Large intestine (tissue), 12 donors: ENCODE measurements at places on chromosomes 2 and 18.

DNA sequence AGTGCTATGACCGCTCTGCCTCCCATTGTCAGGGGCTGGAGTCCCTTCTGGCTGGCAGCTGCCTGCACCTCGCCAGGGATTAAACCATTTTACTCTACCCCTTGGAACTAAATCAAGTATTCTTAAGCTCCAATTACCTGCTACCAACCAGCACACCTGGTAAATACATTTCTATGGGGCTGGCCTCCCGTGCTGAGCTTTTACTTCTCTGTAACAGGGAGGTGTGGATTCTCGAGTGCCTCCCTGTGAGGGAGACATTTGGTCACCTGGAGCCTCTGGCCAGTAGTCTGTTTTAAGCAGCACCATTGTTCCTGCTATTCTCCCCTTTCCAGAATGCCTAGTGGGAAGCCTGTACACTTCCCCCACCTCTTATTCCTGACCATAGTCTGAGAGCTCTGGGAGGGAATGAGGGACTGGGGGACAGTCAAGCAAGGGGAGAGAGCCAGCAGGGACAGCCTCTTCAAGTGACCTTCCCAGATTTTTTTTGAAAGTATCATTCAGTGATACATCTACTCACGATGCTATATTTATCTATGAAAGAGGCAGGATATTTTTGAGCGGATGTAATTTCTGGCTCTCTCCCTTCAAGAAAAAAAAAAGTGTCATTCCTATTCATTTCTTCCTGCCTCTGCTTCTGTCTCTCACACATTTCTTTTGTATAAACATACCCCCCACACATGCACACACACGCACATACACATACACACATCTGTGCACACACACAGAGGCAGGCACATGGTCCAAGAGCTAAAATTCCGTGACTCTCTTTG, 112.8 kb downstream of the CAPN13 start:
- no peak for DNase-seq

GRCh38 chr2:167212014-167212648, 323.9 kb downstream of the XIRP2 start:
- DNase-seq, result peak; percentile 17

DNA sequence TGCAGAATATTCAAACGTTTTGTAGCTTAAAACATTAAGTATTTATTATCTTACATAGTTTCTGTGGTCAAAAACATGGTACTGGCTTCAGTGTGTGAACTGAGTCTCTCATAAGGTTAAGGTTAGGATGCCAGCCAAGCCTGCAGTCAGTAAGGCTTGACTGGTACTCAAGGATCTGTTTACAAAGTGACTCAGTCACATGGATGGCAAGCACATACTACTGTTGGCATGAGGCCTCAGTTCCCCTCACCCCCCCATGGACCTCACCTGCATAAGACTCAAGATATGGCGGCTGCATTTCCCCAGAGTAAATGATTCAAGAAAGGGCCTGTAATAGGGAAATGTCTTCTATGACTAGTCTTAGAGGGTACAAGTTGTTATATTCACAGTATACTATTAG, 1167.5 kb downstream of the DPP10 start:
- DNase-seq, result no peak

GRCh38 chr2:27369471-27370025, 590 bp downstream of the EIF2B4 start:
- DNase-seq, result no peak

DNA sequence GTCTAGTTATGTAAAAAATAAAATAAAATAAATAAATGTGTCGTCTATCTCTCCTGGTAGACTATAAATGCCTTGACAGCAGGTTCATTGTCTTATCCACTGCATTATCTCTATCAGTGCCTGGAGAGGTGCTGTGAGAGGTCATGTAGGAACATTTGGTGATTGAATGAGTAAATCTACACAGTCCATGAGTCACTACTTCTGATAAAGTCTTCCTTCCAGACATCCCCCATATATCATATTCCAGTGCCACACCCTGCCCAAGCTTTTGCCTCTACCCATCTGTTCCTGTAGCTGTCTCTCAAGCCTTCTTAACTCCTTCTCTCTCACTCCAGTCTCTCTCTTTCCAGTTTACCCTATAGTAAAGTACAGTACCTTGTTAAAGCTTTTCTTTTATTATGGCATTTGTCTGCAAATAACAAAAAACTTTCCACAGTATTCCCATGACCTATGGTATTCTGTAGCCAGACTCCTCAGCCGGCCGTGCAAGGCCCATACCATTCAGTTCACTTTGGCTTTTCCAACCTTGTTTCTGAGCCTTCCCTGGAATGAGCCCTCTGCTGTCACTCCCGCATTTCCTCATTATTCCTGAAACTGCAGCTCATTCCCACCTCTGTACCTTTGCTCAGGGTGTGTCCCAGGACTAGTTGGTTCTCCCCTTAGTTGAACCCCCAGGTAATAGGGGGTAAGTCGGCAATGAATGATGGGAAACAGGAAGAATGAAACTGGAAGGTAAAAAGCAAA, 37.5 kb downstream of the ANXA4 start:
- DNase-seq, result peak; percentile 94

DNA sequence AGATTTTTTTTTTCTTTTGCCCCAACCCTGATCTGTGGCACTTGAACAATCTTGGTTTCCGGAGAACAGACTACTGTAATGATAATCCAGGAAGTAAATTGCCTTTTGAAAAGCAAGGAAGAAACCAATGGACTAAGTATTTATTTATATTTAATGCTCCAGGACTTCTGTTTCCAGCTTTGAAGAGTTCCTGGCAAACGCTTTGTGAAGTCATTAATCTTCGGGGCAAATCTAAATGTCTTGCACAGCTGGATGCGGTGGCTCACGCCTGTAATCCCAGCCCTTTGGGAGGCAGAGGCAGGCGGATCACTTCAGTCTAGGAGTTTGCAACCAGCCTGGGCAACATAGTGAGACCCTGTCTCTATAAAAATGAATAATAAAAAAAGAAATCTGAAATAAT, 135.1 kb upstream of the GATA6 start:
- DNase-seq, result no peak

DNA sequence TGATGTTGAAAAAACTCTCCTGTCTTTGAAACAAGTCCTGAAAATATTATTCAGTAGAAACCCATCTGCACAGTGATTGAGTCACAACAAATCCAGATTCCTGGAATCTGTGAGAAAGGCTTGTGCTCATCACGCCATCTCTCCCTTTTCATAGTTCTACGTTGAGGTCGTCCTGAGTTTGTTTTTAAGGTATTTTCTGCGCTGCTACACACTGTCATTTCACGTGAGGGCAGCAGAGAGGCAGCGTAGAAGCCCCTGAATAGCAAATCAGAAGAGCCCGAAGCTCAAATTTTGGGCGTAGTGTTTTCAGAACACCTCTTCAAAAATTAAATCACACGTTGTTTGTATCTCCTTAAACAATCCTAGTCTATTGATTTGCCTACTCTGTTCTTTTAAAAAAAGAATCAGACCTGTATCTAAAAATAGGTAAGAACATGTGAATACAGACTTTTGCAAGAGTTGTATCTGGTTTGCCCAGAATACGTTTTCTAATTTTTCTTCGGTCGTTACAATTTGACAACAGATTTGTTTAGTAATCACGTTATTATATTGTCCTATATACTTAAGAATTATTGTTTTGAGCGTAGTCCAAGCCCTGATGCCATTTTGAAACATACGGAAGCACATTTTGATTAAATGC, 61.6 kb upstream of the SLC38A11 start:
- peak; percentile 12 for DNase-seq
